ENCODE measurements at places on chromosomes 4 and X.

GRCh38 chr4:22238742-22239141 is 277.1 kb downstream of the ADGRA3 start:
- no peak for DNase-seq

GRCh38 chrX:105527759-105528158 is 294.6 kb upstream of the NRK start:
- no peak for DNase-seq

- DNase-seq, result no peak
Measured at GRCh38 chrX:57103489-57103888, 17.9 kb downstream of the SPIN2B start.

DNA sequence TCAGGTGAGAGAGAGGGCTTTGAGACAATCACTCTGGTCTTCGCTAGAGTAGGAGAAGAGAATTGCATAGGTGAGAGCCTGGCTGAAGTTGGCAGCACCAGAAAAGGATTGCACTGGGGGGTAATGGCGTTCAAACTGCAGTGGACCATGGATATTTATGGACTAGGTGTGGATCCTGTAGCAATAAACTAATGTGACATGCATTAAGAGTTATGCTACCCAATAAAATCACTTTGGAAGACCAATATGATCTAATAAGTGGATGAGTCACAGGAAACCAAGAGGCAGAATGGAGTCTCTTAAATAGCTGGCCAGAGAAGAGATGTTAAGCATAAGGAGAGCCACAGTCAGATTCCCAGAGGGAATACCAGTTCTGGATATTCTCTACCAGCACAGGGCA is 259.8 kb downstream of the FBXO8 start:
- no peak for DNase-seq

DNA sequence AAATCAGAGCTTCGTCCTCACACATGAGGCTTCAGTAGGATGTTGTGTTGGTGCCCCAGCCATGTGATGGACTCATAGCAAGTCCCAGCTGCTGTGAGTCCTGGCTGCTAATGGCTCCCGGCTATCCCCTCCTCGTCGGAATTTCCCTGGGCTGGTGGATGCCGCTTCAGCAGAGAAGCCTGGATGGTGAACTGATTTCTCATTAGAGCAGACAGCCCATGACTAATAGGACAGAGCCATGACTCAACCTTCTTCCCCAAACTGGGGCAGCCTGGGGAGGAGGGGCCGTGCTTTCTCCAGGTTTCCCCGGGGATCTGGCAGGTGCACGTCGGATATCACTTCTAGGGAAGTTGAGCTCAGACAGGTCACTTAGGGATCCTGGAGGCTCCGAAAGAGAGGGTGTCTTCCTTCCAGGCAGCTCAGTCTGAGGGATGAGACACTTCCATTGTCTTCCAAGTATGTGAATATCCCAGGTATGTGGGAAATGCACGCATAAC is 112.7 kb downstream of the ASMT start:
- DNase-seq, result no peak
